T-cell (primary cell): ENCODE measurements at places on chromosomes 7 and 10.

DNA sequence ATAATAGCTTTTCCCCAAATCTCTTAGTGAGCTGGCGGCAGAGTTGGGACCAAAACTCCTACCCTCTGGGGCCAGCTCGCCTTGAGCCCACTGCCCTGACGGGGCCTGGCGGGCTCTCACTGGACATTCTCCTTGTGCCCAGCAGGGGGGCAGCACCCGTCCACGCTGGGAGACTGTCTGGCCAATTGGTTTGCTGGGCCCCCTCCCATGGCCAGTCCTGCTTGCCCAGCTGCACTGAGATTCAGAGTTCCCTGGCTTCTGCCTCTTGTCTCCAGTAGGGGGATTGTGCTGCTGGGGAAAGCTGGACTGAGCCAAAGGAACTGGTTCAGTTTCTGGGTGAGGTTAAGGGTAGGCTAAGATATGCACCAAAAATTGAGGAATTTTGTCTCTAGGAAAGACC is 59.8 kb downstream of the RAMP3 start:
- DNase-seq = no peak

DNA sequence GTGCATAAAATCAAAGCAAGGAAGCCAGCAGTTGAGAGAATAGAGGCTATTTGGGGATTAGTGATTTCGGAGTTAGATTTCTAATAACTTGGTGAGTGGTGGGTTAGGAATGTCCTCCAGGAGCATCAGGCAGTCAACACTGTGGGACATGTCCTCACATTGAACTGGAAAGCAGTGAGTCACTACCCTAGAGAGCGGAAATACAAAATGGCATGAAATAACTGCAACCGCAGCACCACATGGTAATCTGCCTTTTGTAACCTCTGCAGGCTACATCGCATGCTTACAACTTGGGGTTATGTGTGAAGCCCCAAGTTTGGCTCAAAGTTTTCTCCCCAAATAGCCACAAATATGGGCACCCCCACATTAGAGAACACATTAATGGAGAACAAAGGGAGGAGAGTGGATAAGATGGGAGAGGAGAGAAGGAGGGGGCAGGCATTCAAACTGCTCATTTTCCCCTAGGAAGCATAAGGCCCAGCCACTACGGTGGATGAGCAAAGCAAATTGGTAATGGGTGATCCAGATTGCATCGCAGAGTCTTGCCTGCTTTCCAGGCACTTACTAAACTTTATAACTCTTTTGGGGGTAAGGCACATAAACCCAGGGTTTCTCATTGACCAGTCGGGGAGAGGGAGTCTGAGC is 22.0 kb upstream of the SLF2 start:
- DNase-seq = no peak

GRCh38 chr10:11197266-11197712 is 179.6 kb downstream of the CELF2 start:
- DNase-seq = no peak

- DNase-seq = peak; percentile 59
Measured at GRCh38 chr10:124647421-124648130, 96.6 kb downstream of the FAM53B start.

GRCh38 chr10:73076360-73077183 is 20.1 kb downstream of the P4HA1 start:
- no peak for DNase-seq

GRCh38 chr7:140966561-140967233 is 42.0 kb upstream of the BRAF start:
- DNase-seq = no peak

- DNase-seq = no peak
Measured at GRCh38 chr10:105875050-105875449, 1234.0 kb downstream of the SORCS3 start.

DNA sequence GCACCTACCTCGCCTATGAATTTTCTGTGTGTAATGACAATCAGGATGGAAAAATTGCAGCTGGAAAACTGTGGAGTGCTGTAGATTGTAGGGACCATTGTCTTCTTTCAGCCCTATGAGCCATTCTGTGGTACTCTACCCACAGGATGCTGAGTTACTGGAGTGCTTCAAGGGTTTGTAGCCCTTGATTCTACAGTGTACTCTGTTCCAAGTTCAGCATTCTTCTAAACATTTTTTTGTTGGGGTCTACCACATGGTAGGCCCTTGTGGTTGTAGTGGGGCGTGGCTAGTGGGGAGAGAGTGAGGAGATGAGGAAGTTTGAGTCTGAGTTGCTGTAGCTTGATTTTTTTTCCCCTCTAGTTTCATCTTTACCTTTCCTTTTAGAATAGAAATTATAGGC is 33.5 kb downstream of the REEP3 start:
- peak; percentile 53 for DNase-seq

DNA sequence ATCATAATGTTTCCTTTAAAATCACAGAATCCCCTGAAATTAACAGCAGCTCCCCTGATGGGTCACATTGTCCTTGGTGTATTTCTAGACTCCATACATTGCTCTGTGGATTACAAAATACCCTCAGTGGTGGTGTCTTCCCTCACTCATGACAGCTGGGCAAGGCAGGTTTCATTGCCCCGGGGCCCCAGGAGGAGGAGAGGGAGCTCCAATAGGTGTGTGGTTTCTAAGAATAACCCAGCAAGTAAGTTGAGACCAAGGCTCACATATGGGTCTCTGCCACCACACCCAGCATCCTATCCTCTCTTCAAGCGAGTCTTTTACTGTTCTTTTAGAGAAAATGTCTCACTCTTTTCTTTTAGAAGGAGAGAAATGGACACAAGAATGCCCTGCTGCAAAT is 63.6 kb downstream of the PKD1L1 start:
- DNase-seq = no peak

- no peak for DNase-seq
Measured at GRCh38 chr7:39757604-39758003, 134.2 kb downstream of the RALA start.

DNA sequence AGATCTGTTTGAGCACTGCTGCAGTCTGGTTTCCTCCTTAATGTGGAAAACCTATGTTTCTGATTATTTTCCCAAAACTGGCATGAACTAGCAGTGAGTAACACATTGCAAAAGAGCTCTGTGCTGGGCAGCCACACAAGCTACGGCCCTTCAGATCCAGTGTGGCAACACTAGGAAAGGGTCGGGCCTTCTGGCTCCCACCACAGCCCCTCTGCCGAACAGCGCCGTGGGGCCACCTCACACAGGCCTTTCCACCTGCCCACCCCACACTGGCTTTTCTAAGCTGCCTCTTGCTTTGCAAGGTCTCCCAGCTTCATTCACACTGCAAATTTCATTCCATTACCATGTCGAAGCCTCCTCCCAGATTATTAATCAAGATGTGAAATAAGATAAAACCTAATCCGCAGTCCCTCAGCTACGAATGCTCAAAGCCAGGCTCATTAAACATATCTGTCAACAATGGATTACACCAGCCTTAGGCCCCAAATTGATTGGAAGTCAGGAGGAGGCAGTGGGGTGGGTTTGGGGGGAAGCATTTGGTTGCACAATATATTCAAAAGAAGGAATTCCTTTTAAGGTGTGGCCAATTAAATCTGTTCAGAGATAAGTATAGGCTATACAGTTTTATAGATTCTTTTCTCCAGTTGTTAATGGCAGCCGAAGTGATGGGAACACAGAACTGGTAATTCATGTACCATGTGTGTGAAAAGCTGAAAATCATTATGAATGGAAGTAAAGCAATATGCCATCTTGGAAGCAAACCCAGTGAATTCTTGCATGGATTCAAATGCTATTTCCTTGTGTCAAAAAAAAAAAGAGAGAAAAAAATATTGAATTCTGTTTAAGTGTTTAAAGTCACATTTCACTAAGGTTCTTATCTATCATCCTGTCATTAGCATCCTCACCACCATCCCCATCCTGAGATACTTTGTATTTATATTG is 223.7 kb downstream of the MTERF1 start:
- no peak for DNase-seq

DNA sequence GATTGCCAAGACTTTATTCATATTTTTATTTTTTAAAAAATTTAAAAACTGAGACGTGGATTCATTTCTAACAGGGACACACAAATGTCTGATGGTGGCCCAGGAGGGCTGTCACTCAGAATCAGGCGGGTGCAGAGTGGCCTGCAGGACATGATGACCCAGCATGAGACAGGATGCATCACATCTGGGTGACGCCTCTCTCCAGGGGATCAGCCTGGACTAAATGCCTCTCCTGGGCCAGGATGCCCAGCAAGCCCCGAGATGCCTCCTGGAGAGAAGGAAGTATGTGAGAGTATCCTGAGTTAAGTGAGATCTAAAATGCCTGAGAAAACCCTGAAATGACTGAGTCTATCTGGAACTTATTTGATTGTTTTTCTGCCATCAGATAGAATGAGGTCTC is 16.9 kb upstream of the MTURN start:
- DNase-seq = no peak

GRCh38 chr10:104556831-104557230 is 84.3 kb upstream of the SORCS3 start:
- DNase-seq = no peak

GRCh38 chr7:121873289-121874194 is 581 bp downstream of the PTPRZ1 start:
- DNase-seq = no peak

DNA sequence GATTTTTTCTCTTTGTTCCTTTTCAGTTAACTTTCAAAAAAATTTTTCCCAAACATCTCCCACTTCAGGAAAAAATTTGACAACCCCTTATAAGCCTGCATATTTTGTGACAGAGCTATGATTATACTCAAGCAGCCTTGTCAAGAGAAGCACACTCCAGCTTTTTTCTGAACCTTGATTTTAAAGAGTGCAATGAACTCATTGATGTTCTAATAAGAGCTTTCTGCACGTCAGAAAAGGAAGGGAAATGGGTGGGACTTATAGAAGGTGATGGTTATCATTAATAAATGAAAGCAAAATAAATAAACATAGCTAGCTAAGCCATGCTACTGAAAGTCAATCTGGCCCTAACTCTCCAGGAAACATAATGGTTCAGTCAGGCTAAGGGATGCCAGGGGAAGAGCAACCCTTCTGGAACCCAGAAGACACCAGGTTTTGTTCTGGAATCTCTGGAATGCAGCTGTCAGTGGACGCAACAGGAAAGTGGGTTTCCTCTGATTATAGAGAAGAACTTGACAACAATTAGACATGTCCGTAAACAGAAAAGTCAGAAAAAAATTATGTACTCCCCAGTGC is 76.1 kb downstream of the NHLRC2 start:
- no peak for DNase-seq

DNA sequence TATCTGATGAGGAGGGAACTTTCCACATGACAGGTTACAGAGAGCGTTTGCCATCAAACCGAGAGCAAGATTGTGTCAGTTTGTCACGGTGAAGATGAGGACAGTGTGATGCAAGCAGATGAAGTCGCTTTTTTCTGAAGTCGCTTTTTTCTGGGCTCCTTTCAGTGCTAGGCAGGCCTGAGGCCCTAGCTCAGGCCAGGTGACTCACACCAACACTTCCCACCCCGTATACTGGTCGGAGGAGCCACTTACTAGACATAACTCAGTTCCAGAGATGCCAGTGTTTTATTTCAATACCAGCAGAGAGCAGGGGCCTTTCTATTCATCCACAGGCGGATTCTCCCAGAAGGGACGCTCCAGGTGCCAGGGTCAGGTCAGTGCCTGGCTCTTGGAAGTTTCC is 58.9 kb downstream of the SFMBT2 start:
- DNase-seq = no peak

DNA sequence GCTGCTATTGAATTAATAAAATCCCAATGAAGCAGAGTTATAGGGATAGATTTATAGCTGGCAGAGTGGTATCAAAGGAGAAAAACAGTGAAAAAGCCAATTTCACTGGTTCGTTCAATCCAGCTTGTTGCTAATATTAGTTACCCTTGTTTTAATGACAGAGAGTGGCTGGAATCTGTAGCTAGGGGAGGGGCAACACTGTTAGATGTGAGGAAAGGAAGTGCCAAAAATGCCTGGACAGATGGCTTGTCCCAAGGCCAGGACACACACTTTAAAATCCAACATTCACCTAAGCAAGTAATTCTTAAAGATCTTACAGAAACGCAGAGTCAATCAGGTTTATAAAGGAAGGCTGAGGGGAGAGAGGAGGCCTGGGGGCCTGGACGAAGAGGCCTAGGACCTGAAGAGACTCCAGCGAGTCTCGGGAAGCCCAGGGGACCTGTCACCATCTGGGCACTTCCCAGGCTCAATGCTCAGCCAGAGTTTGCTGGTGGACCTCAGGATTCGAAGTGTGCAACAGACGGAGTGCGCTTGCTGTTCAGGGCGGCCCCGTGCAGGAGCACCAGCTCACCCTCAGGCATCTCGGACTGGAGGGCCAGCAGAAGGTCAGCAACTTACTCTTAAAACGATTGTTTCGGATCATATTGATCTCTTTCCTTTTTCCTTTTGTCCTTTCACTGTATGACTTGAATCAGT is 36.7 kb downstream of the TMEM248 start:
- DNase-seq = no peak

- DNase-seq = no peak
Measured at GRCh38 chr7:134649226-134649775, 2.6 kb downstream of the BPGM start.

DNA sequence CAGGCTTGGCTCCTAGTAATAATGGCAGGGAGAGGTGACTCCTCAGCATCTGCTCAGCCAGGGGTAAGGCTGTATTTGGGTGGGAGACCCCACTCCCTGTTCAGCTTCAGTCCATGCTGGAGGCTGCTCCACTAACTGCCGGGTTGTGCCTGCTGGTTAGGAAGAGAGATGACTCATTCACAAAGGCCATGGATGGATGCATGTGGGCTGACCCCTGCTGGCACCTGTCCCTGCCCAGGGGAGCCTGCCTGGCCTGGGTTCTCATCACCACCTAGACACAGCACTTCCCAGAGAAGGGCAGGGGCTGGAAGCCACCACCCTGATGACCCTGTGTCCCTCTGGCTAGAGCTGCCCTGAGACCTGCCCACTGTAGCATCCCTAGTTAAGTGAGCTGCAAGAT is 59.0 kb downstream of the VSTM4 start:
- no peak for DNase-seq

GRCh38 chr10:102627736-102628293 is 16.5 kb upstream of the TRIM8 start:
- DNase-seq = no peak

DNA sequence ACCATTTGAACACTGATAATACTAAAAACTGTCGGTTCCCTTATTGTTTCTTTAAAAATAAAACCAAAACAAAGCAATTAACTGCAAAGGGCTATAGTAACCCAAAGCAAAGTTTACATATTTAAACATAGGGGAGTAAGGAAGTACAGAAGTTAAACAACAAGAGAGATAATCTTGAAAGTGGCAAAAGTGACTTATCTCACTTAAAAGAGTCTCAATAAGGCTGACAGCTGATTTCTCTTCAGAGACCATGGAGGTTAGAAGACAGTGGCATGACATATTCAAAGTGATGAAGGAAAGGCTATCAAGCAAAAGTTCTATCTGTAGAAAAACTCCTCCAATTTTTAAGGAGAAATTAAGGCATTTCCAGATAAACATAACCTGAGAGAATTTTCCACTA is 233.5 kb upstream of the HDAC9 start:
- no peak for DNase-seq

GRCh38 chr10:22573820-22574569 is 140.4 kb downstream of the PIP4K2A start:
- peak; percentile 18 for DNase-seq
